Chondrocyte (in vitro differentiated cells): ENCODE measurements at places on chromosomes 13 and 19. TPM values are rescaled to one million over a fixed set of nuclear protein-coding genes. Genes with fewer than 3 reads are reported as not detected.

Gene TMEM38A
- total RNA-seq, result 3.1 to 3.7 TPM (median 3.7 TPM) in 3 replicates

Gene SHANK1
- total RNA-seq, result 0.27 to 0.65 TPM (median 0.41 TPM) in 3 replicates

Gene DNAJB1
- total RNA-seq, result 63.1 to 85.1 TPM (median 77.2 TPM) in 3 replicates

Gene SULT2A1
- not detected in 3 replicates for total RNA-seq

Gene PKN1
- total RNA-seq, result 112 to 204 TPM (median 195 TPM) in 3 replicates

Gene CD177
- not detected in 3 replicates for total RNA-seq

Gene DLL3
- 0.92 to 1.3 TPM (median 1.00 TPM) in 3 replicates for total RNA-seq

Gene OR7D2
- total RNA-seq, result 0.33 to 0.70 TPM (median 0.60 TPM) in 3 replicates

GRCh38 chr13:64753233-64754000 lies 2476.7 kb downstream of the PCDH9 start:
- no peak for DNase-seq
- H3K27me3 ChIP-seq, result no peaks in the 10 kb centered on the region
- H3K4me3 ChIP-seq, result no peak overlapping the region
- H3K4me1 ChIP-seq, result no peaks in the 10 kb centered on the region
- no peak overlapping the region for H3K27ac ChIP-seq

GRCh38 chr19:17602872-17603510 lies 47.5 kb downstream of the COLGALT1 start:
- H3K27ac ChIP-seq, result no peak overlapping the region
- peaks cover 24% of the 10 kb centered on the region for H3K27me3 ChIP-seq
- no peak for DNase-seq
- H3K36me3 ChIP-seq, result no peaks in the 10 kb centered on the region
- peaks cover 7% of the 10 kb centered on the region for H3K4me1 ChIP-seq

GRCh38 chr19:33256261-33256660 lies 30.6 kb upstream of the SLC7A10 start:
- no peaks in the 10 kb centered on the region for H3K4me1 ChIP-seq
- H3K27me3 ChIP-seq, result peaks cover 8% of the 10 kb centered on the region
- no peak overlapping the region for H3K27ac ChIP-seq
- no peak for DNase-seq

DNA sequence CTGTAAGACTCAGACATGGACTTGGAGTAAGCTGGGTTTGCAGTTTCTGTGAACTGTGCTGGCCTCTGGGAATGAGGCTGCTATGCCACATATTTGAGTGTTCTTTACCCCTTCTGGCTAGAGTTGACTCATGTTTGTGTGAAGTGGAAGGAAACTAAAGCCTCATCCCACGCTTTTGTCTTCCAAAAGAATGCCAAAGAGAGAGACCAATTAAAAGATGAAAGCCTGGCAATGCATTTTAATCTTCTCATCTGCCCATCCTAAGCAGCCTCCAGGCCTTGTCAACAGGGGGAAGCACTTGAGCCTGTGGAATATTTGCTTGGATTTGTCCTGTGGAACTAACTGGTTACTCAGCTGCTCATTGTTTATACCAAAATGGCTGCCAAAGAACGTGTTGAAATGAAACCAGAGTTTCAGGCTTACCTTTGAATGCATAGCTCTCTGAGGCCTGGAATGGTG lies 49.1 kb downstream of the LMO7 start:
- peak overlapping the region; percentile 92 for H3K27ac ChIP-seq
- H3K36me3 ChIP-seq, result peaks cover 6% of the 10 kb centered on the region
- peaks cover 59% of the 10 kb centered on the region for H3K4me1 ChIP-seq

- no peaks in the 10 kb centered on the region for H3K27me3 ChIP-seq
- peaks cover 8% of the 10 kb centered on the region for H3K36me3 ChIP-seq
- H3K4me1 ChIP-seq, result peaks cover 41% of the 10 kb centered on the region
- H3K27ac ChIP-seq, result peak overlapping the region; percentile 67
- no peak for DNase-seq
- H3K4me3 ChIP-seq, result no peak overlapping the region
These were observed 43.1 kb downstream of the PCCA start for GRCh38 chr13:100131863-100132574.

DNA sequence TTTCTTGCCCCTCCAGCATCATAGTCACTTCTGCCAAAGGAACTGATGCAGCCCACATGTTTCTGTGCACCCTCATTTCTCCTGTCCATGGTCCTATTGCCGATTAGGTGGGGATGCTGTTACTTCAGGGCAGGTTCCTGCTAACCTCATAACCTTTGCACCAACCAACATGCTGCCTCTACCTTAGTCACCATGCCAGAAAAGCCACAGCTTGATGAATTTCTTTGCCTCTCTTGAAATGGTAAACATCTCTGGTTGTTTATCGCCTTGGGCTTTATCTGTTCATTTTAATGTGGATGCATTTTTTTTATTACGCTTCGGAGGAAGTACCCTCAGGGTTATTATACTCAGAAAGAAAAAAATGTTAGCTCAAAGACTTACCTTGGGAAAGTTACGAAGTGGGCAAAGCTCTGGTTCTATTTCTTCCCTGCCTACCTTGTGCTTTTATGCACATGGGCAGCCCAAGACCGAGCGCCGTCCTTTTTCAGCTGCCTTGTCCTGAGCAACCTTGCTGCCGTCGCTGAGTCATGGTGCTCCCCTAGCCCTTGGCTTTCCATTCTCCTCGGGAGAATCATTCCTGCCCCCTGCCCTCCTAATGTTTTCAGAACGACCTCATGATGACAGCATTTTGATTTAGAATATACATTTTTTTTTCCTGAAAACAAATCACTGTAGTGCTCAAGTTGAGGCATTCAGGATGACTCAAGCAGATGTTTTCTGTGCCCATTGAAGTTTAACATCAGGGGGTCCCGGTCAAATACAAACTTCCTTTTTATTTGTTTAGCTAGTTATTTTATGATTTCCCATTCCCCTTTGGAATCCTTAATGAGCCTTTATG lies 280.0 kb downstream of the SHISA2 start:
- no peaks in the 10 kb centered on the region for H3K36me3 ChIP-seq
- H3K27me3 ChIP-seq, result no peaks in the 10 kb centered on the region
- H3K4me3 ChIP-seq, result peak overlapping the region; percentile 45
- H3K4me1 ChIP-seq, result peaks cover 61% of the 10 kb centered on the region
- no peak for DNase-seq

GRCh38 chr19:10927730-10928562 lies 493 bp downstream of the YIPF2 start:
- H3K4me3 ChIP-seq, result peak overlapping the region; percentile 89
- peaks cover 23% of the 10 kb centered on the region for H3K4me1 ChIP-seq
- no peak for DNase-seq
- H3K36me3 ChIP-seq, result peaks cover 9% of the 10 kb centered on the region
- no peaks in the 10 kb centered on the region for H3K27me3 ChIP-seq
- H3K27ac ChIP-seq, result peak overlapping the region; percentile 95

- H3K4me3 ChIP-seq, result no peak overlapping the region
- H3K27ac ChIP-seq, result no peak overlapping the region
- no peak for DNase-seq
- H3K4me1 ChIP-seq, result peaks cover 13% of the 10 kb centered on the region
- peaks cover 3% of the 10 kb centered on the region for H3K36me3 ChIP-seq
These were observed 78.2 kb upstream of the MIR17HG start for GRCh38 chr13:91269237-91269636.

DNA sequence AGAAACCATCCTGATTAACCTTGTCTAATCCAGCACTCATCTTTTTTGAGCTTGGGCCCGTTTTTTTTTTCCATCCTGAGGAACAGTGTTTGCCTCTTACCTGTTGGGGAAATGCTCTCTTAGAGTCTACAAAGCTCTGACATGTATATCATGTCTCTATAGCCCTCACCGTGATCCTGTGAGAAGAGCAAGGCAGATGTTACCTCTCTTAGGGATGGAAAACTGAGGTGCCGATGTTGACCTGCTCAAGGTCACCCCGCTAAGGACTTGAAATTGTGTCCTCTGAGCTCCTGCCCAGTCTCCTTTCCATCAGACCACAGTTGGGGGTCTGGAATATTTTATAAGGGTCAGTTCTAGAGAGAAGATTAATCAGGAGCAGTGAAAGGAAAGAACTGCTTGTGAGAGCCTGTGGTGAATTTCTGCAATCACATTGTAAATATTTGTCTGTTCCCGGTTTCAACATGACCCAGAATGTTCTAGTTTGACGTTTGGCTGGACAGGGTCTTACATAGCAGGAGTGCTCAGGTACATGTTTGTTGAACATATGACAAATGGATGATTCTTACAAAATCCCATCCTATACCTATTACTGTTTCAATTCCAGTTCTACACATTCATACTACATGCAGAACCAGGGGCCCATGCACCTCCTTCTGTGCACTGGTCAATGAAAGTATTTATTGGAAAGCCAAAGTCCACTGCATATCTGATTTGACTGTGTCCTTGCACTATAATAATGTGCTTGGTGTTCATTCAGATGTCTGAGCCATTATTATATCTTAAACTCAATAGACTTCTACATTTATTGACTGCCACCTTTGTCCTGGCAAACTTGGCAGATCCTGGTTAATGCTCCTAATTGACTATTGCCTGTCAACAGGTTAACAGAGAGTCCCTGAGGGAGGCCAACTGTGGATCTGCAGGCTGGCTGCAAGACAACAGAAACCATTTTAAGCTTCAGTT lies 12.1 kb downstream of the SLC25A15 start:
- H3K4me1 ChIP-seq, result no peaks in the 10 kb centered on the region
- no peak overlapping the region for H3K4me3 ChIP-seq
- no peaks in the 10 kb centered on the region for H3K27me3 ChIP-seq
- DNase-seq, result no peak

- H3K36me3 ChIP-seq, result no peaks in the 10 kb centered on the region
- DNase-seq, result no peak
- peaks cover 16% of the 10 kb centered on the region for H3K4me1 ChIP-seq
- H3K4me3 ChIP-seq, result no peak overlapping the region
- H3K27ac ChIP-seq, result no peak overlapping the region
These were observed 2.3 kb upstream of the UHRF1 start for GRCh38 chr19:4906963-4907362.

DNA sequence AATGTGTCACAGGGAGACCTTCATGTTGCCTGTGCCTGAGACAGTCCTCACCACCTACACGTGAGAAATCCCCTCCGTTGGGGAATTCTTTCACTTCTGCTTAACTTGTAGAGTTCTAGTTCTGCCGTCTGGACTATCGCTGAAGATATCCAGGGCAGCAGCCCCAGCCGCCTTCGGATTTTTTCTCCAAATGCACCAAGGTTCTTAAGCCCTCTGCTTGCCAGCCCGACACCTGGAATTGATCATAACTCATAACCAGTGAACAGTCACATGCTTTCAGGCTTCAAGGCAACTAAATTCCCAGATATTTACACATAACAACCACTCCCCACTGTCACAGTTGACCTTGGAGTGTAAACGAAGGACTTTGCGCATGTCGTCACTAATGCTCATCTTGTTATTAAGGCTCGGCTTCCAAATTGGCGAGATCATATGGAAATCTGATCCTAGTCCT lies 114.4 kb downstream of the RAB20 start:
- no peak overlapping the region for H3K4me3 ChIP-seq
- no peaks in the 10 kb centered on the region for H3K27me3 ChIP-seq
- peak overlapping the region; percentile 89 for H3K27ac ChIP-seq
- H3K36me3 ChIP-seq, result peaks cover 49% of the 10 kb centered on the region
- no peak for DNase-seq
- peaks cover 71% of the 10 kb centered on the region for H3K4me1 ChIP-seq

DNA sequence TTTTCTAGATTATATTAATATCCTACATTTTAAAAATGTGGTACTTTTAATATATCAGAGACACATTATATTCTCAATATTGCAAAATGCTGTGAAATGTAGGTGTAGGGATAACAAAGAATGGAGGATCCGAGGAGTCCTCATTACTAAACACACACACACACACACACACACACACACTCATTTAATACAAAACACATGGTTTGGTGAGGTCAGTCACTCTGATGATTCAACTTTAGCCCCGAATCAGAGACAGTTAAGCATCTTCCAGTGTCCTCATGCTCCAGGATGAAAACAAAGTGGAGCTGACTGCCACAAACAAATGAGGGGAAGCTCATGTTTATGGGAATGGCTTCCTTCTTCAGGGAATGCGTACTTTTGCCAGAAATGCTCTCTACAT lies 147.5 kb downstream of the CYSLTR2 start:
- no peaks in the 10 kb centered on the region for H3K36me3 ChIP-seq
- DNase-seq, result no peak
- H3K4me1 ChIP-seq, result no peaks in the 10 kb centered on the region
- no peaks in the 10 kb centered on the region for H3K27me3 ChIP-seq

GRCh38 chr13:80441968-80442367 lies 101.0 kb upstream of the SPRY2 start:
- no peak for DNase-seq
- no peak overlapping the region for H3K27ac ChIP-seq
- H3K27me3 ChIP-seq, result no peaks in the 10 kb centered on the region

DNA sequence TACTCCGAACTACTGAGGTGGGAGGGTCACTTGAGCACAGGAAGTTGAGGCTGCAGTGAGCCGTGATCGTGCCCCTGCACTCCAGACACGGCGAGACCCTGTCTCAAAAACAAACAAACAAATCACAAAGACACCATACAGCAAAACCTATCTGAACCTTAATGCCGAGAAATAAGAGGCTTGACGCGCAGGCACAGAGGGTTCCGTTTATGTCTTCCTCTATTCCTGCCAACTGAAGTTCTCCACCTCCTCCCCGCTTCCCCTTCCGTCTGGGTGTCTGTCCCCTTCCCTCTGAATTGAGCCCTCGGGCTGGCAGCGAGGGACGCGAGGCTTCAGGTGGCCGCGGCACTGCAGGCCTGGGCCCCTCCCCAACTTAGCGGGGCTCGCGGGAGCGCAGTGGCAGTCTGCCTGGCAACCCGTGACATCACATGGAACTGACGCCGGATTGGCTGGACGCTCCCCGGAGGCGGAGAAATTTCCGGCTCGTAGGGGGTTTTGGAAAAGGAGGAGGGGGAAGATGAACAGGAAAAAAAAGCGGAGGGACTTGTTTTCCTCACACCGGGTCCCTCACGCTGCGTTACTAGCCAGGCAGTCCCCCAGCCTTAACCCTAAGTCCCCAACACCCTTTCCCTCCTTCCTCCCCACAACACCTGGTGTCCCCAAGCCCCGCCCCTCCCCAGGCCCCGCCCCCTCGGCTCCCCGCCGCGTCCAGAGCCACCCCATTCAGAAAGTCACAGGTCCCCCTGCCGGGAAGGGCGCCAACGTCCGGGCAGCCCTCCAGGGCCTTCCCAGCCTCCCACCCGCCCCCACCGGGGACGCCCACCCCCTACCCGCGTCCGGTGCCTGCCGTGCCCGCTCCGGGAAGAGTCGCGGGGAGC lies 1.1 kb upstream of the MYBPC2 start:
- DNase-seq, result no peak
- H3K27me3 ChIP-seq, result peaks cover 21% of the 10 kb centered on the region
- H3K4me3 ChIP-seq, result peak overlapping the region; percentile 81
- H3K27ac ChIP-seq, result peak overlapping the region; percentile 82

DNA sequence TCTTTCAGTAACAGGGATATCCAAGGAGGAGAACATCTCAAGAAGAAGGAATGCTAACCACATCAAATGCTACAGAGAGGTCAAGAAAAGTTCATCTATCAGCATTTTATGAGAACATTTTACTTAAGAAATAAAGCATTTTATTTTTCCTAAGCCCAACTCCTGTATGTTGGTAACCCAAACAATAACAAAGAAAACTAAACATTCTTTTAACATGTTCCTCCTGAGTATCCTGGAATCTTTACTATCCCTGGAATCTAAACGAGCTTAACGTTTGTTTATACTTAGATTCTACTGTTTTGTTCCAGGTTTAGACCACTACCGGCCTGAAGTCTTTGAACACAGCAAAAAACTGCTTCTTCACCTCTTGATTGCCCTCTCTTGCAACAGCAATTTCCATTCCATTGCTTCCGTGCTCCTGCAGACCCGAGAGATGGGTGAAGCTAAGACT lies 89.7 kb downstream of the ZAR1L start:
- H3K27ac ChIP-seq, result peak overlapping the region; percentile 87
- H3K27me3 ChIP-seq, result no peaks in the 10 kb centered on the region
- no peak for DNase-seq
- H3K36me3 ChIP-seq, result peaks cover 27% of the 10 kb centered on the region
- peaks cover 20% of the 10 kb centered on the region for H3K4me1 ChIP-seq

- H3K36me3 ChIP-seq, result no peaks in the 10 kb centered on the region
- H3K27me3 ChIP-seq, result no peaks in the 10 kb centered on the region
- peak overlapping the region; percentile 84 for H3K27ac ChIP-seq
- DNase-seq, result no peak
- peaks cover 34% of the 10 kb centered on the region for H3K4me1 ChIP-seq
These were observed 22.9 kb downstream of the RAB20 start for GRCh38 chr13:110538632-110539031.
